ENCODE measurements at places on chromosomes 3 and 15. TPM values are rescaled to one million over a fixed set of nuclear protein-coding genes. Genes with fewer than 3 reads are reported as not detected.

Gene MANF
- polyA plus RNA-seq = 67.1 TPM

Gene POPDC2
- polyA plus RNA-seq = 0.54 TPM

Gene CLDN1
- 33.7 TPM for polyA plus RNA-seq

Gene FAM174B
- 4.6 TPM for polyA plus RNA-seq

Gene WDR93
- 0.10 TPM for polyA plus RNA-seq

Gene HYAL3
- polyA plus RNA-seq = 5.0 TPM

Gene ROPN1B
- polyA plus RNA-seq = not detected

Gene FBXO40
- not detected for polyA plus RNA-seq

Gene EAF2
- polyA plus RNA-seq = 3.6 TPM

Gene MON1A
- polyA plus RNA-seq = 4.7 TPM

Gene NLGN1
- polyA plus RNA-seq = not detected

Gene FAM227B
- polyA plus RNA-seq = 1.9 TPM

Gene IL5RA
- not detected for polyA plus RNA-seq

Gene SNTN
- not detected for polyA plus RNA-seq

Gene OXSR1
- polyA plus RNA-seq = 28.0 TPM

Gene CPN2
- not detected for polyA plus RNA-seq

Gene STRIT1
- polyA plus RNA-seq = not detected

Gene GOLGA6D
- polyA plus RNA-seq = 0.05 TPM

Gene MUC20
- 0.87 TPM for polyA plus RNA-seq

Gene CIDEC
- polyA plus RNA-seq = 2.8 TPM

Gene SAMD7
- not detected for polyA plus RNA-seq

Gene CLDN16
- 0.21 TPM for polyA plus RNA-seq

Gene FILIP1L
- 0.22 TPM for polyA plus RNA-seq

Gene UROC1
- polyA plus RNA-seq = not detected

Gene UCN2
- 15.6 TPM for polyA plus RNA-seq

Gene UTS2B
- polyA plus RNA-seq = not detected

Gene SI
- polyA plus RNA-seq = not detected

Gene VGLL3
- polyA plus RNA-seq = 4.9 TPM

Gene ADGRG7
- not detected for polyA plus RNA-seq

Gene MCF2L2
- not detected for polyA plus RNA-seq

Gene SHC4
- 0.08 TPM for polyA plus RNA-seq

Gene AMOTL2
- 40.7 TPM for polyA plus RNA-seq

Gene ATP13A5
- not detected for polyA plus RNA-seq

Gene ITIH3
- 0.04 TPM for polyA plus RNA-seq

Gene NMNAT3
- polyA plus RNA-seq = 1.2 TPM

Gene ESYT3
- polyA plus RNA-seq = 1.1 TPM

Gene MCCC1
- 10.3 TPM for polyA plus RNA-seq
